ENCODE measurements at places on chromosomes 4 and X. TPM values are rescaled to one million over a fixed set of nuclear protein-coding genes. Genes with fewer than 3 reads are reported as not detected.

INPP4B gene
- total RNA-seq: 43.7 TPM

SAGE1 gene
- not detected for total RNA-seq

KIAA1210 gene
- total RNA-seq: not detected

H2BW2 gene
- not detected for total RNA-seq

UPF3B gene
- total RNA-seq: 10.9 TPM

PAGE1 gene
- total RNA-seq: not detected

H2AZ1 gene
- 643 TPM for total RNA-seq

TRIM60 gene
- total RNA-seq: not detected

DDIT4L gene
- total RNA-seq: not detected

TRAPPC11 gene
- total RNA-seq: 26.5 TPM

NR3C2 gene
- 5.7 TPM for total RNA-seq

PCDH18 gene
- total RNA-seq: not detected

ARHGAP6 gene
- not detected for total RNA-seq

CDX4 gene
- not detected for total RNA-seq

SOX3 gene
- not detected for total RNA-seq

PPM1K gene
- 59.3 TPM for total RNA-seq

PDLIM5 gene
- 18.1 TPM for total RNA-seq

GPRASP2 gene
- total RNA-seq: 0.13 TPM

NOX1 gene
- total RNA-seq: not detected

CDKN2AIP gene
- 30.2 TPM for total RNA-seq

ARHGEF6 gene
- total RNA-seq: 97.8 TPM

HSFX4 gene
- not detected for total RNA-seq

TRIM61 gene
- 1.0 TPM for total RNA-seq

ALPK1 gene
- total RNA-seq: 14.1 TPM

MTNR1A gene
- not detected for total RNA-seq

CT55 gene
- total RNA-seq: not detected

GPRASP1 gene
- 1.1 TPM for total RNA-seq

GPAT3 gene
- 2.8 TPM for total RNA-seq

ADGRG2 gene
- total RNA-seq: not detected

CXCR3 gene
- total RNA-seq: 141 TPM
